LoVo (cell line): ENCODE measurements at places on chromosomes 2 and 18.

DNA sequence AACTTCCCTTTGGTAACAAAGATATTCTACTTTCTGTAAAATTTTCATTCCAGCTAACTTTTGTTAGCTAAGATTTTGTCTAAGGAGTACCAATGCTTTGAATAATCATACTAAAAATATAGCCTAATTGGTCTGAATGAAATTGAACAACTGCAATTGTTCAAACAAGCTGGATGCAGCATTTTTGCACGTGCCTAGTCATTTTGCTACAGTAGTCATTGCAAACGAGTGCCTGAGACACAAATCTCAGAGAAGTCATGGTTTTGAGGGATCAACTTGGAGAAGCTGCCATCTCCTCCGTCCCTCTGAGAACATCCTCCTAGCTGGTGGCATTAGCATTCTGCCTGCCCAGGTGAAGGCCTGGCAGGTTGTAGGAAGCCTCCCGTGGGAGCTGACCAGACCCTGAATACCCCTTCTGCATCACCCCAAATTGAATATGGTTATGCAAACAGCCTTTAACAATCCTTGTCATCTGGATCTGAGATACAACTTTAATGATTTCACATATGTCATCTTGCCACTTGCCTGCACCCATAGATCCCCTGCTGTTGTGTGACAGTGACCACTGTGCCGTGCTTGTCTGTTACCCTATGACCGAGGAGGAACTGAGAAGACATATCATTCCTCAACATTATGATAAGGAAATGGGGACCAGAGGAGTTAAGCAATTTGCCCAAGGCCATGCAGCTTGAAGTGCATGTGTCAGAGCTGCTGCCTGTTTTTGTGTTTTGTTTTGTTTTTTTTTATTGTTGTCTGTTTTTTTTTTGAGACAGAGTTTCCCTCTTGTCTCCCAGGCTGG, 29.1 kb upstream of the MGAT4A start:
- DNase-seq: no peak

- DNase-seq: no peak
These were observed 26.0 kb downstream of the CWC22 start for GRCh38 chr2:179981085-179981484.

DNA sequence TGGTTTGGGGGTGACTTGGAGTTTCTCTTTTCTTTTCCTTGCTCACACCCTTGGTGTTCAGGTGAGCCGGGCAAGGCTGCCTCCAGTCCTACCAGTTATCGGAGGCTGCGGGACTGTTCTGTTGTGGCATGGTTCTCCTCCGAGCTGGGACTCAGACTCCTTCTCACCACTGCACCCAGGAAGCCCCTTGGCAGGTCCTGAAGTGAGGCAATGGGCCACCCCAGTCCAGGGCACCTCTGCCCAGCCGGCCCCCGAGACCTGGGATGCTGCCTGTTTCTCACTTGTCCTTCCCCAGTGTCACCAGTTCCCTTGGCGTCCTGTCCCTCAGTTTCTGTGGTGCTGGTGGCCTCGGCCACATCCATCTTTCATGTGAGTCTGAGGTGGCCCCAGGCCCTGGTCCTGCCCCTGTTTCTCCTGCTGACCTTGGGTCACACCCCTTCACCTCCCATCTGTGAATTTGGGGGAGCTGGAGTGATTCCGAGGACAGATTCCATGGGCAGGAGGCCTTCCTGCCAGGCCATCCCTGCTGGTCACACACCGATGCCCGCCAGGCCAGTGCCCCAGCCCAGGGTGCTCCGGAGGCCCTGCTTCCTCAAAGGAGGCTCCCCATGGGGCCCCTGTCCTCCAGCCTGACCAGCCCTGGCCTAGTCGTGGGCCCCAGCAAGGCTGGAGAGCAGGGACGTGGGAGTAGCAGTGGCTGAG, 6.6 kb upstream of the KLHL30 start:
- no peak for DNase-seq

DNA sequence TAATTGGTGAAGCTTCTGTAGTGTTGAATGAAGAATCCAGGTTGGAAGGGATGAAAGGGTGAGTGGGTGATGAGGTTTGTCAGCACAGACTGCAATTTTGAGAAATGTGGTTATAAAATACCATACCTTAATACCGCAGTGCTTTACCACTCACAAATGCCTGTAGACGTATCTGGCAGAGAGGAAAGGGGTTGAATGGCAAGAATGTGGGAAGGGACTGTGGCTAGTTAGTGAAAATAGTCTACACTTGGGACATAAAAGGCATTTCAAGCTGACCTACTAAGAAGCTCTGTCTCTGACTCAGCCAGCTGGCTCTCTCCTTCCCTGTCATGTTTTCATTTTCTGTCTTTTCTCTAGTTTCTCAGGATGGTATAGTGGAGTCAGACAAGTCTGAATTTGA, 25.1 kb downstream of the CDK15 start:
- DNase-seq: peak; percentile 22

- DNase-seq: no peak
These were observed 114.2 kb upstream of the EML6 start for GRCh38 chr2:54609241-54609640.

DNA sequence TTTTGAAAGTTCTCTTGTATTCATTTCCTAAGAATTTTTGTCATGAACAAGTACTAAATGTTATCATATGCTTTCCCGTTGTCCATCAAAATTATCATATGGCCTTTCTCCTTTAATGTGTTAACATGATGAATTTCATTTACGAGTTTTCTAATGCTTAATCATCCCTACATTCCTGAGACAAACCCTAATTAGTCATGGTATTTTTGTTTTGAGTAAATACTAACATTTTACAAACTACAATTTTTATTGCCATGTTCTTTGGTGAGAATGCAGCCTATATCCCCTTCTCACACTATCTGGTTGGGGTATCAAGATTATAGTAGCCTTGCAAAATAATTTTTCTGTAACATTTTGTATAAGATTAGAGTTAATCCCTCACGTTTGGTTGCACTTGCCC, 14.5 kb downstream of the SMAD2 start:
- DNase-seq: no peak

DNA sequence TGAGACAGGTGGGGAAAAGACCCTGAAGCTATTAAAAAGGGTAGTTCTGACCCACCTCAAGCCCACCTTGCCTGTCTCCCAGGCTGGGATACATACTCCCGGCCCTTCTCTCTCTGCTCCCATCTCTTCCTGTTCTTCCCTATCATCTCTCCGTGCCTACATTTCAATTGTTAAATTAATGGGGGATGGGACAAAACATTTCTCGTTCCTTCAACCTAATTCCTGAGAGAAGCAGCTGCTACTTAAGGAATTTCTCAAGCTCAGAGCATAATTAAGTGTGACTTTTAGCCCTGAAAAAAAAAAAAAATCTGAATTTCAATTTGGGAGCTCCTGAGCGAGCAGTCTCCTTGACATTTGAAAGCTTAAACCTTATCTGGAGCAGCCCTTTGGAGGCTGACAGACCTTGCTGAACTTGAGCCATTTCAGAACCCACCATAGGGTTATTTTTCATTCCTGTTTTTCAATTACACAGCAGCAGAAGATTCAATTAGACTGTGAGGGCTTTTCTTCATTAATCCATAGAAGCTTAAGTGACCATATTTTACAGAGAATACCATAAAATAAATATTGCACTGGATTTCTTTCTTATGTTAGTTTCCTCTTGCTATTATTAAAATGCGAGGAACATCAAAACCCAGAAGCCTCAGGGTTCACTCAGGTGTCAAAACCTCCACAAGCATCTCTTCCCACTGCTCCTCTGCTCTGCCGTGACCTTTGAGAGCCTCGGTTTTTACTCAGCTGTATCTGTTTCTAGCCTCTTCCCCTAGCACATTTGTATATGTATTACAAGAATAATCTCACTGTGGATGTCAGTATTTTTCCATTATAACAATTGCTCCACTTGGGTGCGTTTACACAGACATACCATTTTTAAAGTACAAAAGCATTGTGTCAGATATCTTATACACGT, 125.7 kb downstream of the B3GNT2 start:
- DNase-seq: no peak

- DNase-seq: no peak
These were observed 592.1 kb downstream of the TDRD15 start for GRCh38 chr2:21715887-21716286.

GRCh38 chr18:10928011-10928771, 221.2 kb downstream of the PIEZO2 start:
- DNase-seq: no peak

DNA sequence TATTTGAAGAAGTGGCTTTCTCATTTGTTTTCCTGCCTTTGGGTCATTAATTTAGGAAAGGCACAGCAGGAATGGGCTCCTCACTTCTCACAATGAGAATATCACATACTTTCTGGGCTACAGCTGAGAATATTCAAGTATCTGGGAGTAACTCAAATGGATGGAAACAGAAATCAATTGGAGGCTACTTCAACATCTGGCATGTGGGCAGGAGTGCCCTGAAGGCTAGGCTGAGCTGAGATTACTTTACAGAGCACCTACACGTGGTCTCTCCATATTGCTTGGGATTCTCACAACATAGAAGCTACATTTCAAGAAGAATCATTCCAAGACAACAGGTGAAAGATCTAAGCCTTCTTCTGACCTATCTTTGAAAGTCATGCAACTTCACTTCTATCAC, 325.4 kb downstream of the PID1 start:
- DNase-seq: no peak

DNA sequence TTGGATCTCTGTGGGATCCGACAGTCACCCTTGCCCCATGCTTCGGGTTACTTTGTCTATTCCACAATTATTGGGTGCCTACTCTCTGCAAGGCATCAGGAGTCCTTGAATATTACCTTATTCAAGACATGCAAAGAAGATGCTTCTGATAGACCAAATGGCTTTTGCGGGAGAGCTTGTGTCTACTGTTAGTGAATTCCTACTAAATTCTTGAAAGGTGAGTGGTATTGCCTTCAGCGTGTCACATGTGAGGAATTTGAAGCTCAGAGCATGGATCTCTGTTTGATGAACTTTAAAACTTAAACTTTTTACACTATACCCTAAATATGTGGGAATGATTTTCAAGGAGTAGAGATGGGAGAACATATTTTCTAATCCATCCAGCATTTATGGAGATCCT, 184.4 kb downstream of the LTBP1 start:
- DNase-seq: no peak

DNA sequence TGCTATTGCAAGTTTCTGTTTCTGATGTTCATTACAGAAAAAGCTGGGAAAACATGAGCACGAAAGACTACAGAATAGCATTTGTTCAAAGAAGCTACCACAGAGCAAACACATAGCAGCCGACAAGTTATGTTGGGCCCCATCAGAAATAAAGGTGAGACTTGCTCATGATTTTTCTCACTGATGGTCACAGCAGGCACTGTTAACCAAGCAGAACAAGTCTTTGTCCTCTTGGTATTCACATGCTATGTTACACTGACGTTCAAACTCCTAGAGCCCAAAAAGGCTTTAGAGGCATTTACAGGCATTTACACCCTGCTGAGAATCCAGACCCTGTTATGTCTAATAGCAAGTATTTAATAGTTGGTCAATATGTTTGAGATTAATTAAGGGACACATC, 235.0 kb upstream of the HNMT start:
- no peak for DNase-seq

DNA sequence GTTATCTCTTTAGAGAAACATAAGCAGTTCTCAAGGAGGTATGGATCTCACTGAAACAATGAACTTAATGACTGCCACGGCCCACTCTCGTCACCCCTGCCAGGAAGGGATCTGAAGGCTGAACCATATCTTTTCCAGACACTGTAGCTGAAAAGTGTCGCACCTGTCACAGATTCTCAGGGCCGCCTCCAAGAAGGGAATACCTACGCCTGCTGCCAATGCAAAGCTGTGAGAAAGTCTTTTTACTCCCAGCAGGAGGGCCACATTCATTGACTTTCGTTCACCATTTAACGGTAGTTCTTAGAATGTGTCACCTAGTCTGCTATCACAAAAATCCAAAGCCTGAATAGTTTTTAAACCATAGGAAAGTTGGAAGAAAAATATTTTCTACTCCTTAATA, 66.7 kb upstream of the SH3BP4 start:
- no peak for DNase-seq

DNA sequence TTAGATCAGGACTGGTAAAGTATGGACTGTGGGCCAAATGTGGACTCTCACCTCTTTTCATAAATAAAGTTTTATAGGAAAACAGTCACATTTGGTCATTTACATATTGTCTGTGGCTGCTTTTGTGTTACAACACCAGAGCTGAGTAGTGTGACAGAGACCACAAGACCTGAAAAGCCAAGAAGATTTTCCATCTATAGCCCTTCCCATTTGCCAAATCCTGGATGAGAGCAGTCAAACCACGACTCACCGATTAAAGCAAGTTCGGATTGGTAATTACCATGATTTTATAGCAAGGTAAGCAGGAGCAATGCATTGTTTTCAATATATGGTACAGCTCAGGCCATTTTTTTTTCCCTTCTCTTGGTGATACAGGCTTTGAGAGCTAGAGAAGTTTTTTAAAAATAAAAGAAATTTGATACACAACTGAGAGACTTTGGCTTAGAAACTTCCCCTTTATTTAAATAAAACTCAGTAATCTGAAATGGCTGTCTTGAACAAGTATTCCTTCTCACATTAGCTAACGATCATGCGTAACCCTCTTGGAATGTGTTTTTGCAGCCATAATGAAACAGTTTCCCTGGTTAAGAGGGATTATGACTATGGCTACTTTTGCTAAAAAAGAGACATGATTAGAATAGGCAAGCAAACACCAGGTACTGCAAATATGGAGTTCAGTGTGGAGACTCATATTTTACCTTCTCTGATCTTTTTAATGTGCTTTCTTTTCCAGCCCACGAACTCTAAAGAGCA, 9.5 kb upstream of the MALL start:
- no peak for DNase-seq

GRCh38 chr18:9771977-9772660, 64.0 kb downstream of the RAB31 start:
- DNase-seq: no peak

DNA sequence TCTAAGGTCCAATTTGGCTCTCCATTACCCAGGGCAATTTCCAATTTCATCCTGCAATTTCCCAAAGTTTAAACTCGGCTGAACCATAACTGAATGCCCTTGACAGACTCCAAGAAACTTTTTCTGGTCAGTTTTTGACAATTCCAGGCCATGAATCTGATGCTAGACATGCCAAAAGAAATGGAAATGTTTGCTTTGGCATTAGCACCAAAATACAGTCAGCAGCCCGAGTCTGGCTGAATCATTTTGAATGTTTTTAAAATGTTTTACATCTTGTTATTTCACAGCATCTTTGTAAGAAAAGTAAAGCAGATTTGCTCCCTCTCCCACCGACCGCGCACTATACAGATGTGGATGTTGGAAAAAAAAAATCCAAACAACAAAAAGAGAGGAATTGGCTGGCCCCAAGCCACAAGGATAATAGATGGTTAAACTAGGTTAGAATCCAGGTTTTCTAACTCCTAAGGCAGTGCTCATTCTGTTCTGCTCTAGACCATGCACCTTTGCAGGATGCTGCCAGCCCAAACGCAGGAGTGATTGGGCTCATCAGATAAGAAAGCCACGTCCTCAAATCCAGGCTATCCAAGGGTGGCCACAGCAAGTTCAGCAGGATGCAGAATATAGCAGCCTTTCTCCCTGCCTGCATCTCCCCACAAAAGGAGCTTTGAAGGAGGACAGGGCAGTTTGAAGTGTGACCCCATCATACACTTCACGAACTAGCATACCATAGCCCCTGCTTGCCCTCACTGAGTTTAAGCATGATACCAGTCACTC, 167.5 kb downstream of the ALK start:
- no peak for DNase-seq

GRCh38 chr2:240269380-240269779, 128.9 kb upstream of the OTOS start:
- DNase-seq: no peak
